ENCODE measurements at places on chromosomes 6 and 20.
A peak's percentile ranks its signal among the peaks of the same experiment; 100 is the strongest.

DNA sequence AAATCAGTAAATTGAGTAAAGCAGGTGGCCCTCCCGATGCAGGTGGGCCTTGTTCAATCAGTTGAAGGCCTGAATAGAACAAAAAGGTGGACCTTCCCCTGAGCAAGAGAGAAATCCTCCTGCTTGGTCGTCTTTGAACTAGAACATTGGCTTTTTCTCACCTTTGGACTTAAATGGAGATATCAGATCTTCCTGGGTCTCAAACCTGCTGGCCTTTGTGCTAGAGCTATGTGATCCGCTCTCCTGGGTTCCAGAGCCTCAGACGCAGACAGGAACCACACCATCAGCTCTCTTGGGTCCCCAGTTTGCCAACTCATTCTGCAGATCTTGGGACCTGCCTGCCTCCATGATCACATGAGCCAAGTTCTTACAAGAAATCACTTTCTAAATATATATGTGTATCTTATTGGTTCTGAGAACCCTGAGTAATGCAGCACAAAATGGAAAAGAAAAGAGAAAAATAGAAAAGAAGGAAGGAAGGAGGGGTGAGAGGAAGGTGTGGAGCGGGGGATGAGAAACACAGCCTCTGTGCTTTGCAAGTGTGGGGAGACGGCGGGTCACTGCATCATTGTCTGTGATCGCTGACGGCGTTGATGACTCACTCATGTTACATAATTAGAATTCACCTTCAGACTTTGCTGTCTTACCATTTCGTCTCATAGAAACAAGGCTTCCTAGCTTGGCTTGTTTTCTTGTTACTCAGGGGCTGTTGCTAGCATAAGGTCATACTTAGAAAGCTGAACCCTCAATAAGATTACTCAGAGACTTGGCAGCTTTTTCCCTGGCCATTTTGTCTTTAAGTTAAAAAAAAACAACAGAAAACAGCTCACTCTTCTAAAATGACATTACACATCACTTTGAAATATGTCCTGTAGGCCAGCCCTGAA, 85.7 kb upstream of the NEDD9 start:
- DNase-seq, result no peak

DNA sequence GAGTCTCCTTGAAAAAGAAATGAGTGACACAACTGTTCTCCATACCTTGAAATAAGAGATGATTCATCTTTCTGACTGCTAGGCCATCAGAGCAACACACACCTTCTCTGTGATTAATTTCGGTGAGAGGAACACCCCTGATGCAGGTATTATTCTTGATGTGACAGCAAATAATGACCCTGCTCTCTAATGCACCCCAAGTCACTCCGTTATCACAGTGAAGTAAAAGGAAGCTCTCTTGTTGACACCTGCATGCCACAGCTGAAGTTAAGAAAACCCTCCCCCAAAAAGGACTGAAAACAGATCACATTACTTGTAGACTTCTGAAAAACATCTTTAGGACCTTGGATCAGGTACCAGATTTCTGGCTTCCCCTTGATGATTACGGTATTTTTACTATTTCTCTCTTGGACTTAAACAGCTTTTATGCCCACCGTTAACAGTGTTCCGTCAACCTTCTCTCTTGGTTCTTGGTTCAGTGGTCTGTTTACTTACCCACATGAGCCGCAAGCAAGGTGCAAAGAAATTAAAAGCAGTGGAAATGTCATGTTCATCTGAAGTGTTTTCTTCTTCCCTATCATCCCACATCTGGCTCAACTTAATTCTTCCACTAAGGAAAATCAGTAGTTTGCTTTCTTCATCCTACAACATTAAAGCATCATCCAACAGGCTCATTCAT, 249.7 kb downstream of the GMPR start:
- no peak for DNase-seq

GRCh38 chr20:47535994-47536393, 34.3 kb downstream of the NCOA3 start:
- no peak for DNase-seq

DNA sequence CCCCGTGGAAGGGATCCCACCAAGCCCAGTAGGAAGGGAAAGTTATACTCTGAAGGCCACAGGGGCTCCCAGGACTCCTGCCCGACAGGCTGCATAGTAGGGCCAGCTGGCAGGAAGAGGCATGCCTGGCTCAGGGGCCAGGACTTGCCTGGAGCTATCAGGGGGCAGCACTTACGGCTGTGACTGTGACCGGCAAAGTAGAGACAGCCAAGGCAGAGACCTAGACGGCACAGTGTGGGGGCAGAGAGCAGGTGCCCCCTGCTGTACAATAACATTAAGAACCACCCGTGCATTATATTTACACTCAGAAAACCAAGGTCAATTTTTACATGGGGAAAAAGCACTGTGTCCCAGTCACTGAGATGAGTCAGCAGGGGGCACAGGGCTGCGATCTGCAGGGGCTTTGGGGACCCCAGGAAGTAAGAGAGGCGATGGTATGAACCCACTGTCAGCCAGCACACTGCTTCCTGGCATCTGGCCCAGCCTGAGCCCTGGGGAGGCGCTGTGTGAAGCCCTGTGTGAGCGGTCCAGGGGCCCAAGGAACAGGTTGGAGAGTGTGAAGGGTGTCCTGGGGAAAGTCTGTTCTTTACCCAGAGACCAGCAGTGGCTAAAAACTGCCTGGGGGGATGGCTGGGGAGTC, 9.9 kb downstream of the CCDC167 start:
- DNase-seq, result no peak

- peak; percentile 32 for DNase-seq
Measured at GRCh38 chr6:130843575-130844320, 16.5 kb downstream of the SMLR1 start.

DNA sequence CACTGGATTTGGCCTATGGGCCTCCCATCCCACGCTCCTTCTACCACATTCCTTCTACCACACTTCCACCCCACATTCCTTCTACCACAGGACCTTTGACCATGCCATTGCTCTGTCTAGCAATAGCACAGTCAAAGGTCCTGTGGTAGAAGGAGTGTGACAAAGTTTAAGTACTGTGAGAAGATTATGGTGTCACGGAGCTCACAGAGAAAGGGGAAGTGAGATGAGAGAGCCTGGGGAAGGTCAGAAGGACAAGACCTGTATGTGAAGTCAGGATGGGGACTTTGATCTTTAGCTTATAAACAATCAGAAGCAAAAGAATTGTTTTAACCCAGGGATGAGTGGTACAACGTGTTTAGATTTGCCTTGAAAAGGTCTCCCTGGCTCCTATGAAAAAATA, 568.2 kb upstream of the CHD6 start:
- no peak for DNase-seq

- DNase-seq, result no peak
Measured at GRCh38 chr6:3608159-3608558, 143.4 kb downstream of the PXDC1 start.

DNA sequence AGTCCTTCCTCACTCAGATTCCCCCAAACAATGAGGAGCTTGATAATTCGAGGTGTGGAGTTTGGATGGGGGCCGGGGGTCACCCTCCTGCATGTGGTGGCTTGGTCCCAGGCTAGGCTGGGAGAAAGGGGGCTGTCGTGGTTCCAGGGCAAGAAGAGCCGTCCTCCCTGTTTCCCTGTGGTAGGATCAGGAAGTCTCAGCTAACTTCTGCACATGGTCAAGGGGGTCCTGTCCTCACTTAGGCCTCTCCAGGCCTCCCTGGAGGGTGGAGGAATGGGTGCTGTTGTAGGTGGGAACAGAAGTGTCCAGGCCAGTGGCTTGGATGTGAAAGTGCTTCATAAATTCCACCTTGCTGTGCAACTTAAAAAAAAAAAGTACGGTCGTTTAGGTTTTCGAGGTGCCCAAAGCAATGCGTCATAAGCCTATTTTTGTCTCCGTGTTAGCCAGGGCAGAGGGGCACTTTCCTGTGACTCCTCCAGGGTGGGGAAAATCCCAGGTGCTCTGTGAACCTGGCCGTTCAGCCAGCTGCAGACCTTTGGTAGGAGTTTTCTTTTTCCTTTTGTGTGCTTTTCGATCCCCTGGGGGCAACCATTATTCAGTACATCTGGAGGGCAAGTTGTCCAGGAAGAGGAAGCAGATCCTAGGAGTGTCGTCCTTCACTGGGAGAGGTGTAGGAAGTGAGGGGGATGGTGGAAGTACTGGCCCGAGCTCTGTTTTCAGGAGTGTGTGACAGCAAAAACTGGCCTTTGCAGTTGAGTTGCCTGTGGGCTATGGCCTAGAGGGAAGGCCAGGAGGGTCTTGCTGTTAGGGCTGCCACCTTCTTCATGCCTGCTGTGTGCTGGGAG, 9.6 kb downstream of the IGF2R start:
- no peak for DNase-seq

All from KG1 (cell line).